ENCODE measurements at places on chromosomes 12 and 14.
A peak's percentile ranks its signal among the peaks of the same experiment; 100 is the strongest.

DNA sequence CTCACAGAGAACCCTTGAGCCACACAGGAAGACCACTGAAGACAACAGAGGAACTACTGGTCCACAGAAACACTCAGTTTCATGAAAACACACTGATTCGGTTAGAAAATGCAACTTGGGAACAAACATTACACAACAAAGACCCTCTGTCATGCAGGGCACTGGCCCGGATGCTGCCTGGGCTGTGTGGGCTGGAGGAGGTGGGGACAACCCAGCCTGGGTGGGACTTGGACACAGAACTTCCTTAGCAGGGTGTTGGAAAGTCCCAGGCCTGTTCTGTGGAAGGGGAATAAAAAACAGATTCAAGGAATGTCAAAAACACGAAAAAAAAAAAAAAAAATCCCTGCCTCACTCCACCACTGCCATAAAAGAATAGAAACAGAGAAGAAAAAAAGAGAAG is 181.0 kb downstream of the MON2 start:
- no peak for DNase-seq

GRCh38 chr14:59096303-59096702 is 92.2 kb upstream of the DAAM1 start:
- DNase-seq = no peak

DNA sequence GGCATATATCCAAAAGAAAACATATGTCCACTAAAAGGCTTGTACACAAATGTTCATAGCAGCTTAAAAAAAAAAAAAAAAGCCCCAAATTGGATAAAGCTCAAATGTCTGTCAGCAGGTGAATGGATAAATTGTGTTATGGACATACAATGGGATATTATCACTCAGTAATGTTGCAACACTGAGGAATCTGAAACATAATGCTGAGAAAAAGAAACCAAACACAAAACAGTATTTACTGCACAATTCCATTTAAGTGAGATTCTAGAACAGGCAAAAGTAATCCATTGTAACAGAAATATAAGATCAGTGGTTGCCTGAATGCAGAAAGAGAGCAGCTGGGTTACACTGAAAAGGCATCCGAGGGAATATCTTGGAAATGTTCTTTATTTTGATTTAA is 117.9 kb downstream of the SLC15A5 start:
- DNase-seq = no peak

DNA sequence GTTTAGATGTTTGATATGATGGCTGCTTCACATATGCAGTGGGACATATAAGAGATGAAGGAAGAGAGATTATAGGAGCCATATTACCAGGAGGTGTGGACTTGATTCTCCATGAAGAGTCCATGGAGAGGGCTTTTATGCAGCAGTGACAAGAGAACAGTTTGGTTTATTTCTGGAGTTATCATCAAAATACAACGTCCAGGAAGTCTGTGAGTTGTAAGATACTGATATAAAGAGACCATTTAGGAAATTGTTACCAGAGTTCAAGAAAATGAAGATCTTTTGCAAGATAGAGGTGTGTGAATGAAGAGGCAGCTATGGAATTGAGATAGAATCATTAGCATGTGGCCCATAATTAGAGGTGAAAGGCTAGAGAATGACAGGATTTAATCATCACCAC is 431.7 kb downstream of the NPAS3 start:
- DNase-seq = no peak

DNA sequence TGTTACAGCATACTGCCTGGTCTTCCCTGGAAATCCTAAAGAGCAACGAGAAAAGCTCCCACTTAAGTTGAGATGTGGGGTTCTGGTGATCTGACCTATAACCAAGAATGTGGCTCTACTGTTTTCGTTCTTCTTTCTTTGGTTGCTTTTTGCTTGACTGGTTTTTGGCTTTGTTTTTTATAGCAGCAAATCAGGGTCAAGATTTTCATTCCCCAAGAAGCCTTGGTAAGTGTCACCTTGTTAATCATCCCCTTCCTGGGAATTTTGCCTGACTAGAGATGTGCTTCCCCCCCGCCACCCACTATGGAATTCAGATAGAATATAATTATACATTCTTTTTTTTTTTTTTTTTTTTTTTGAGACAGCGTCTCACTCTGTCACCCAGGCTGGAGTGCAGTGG is 116.7 kb upstream of the FOXN3 start:
- DNase-seq = no peak

- DNase-seq = no peak
Measured at GRCh38 chr14:104593710-104594136, 10.8 kb downstream of the TMEM179 start.

- peak; percentile 10 for DNase-seq
Measured at GRCh38 chr14:93619176-93619793, 169.0 kb downstream of the PRIMA1 start.

DNA sequence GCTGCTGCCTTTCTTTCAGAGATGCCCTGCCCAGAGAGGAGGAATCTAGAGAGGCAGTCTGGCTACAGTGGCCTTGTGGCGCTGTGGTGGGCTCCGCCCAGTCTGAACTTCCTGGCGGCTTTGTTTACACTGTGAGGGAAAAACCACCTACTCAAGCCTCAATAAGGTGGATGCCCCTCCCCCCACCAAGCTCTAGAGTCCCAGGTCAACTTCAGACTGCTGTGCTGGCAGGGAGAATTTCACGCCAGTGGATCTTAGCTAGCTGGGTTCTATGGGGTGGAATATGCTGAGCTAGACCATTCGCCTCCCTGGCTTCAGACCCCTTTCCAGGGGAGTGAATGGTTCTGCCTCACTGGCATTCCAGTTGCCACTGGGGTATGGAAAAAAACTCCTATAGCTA is 25.6 kb downstream of the SPATA7 start:
- no peak for DNase-seq

- DNase-seq = no peak
Measured at GRCh38 chr12:28313631-28314030, 123.4 kb downstream of the CCDC91 start.

GRCh38 chr12:132478433-132478803 is 11.5 kb upstream of the FBRSL1 start:
- no peak for DNase-seq

- no peak for DNase-seq
Measured at GRCh38 chr12:58731096-58731495, 189.2 kb downstream of the LRIG3 start.

GRCh38 chr14:51592836-51593235 is 58.9 kb upstream of the FRMD6 start:
- no peak for DNase-seq

DNA sequence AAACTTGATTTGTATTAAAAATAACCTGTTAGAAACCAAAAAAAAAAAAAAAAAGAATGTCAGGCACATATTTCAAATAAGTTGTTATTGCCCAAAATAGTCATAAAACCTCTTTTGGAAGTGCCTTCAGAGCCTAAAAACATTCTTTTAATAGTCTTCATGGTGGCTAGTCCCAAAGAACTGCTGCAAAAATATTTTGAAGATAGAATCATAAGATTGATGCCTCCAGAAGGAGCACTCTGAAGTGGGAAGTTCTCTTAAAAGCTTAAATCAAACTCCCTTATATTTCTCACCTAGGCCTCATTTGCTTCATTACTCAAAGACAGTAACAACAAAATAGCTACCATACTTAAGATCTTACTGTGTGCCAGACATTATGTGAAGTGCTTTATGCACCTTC is 27.2 kb upstream of the NT5DC3 start:
- no peak for DNase-seq

DNA sequence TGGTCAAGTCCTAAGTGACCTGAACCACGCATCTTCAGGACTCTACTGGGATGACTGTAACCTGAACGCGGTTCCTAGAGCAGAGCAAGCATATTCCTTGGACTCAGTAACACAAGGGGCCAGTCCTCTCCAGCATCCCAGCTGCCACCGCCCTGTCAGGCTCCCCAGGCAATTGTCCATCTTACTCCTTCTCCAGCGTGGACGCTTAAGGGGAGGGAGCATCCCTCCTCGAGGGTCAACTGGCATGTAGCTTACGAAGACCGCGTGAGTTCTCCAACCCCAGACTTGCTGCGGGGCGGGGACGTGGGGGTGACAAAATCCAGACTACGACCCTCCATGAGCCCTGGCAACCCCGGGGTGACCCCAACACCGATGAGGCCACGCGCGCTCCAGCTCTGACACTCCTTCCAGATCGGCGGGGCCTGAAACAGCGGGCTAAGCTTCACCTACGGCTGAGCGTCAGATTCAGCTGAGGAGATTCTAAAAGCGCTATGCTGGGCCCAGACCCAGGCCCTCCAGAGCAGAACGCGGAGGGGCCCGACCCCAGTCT is 846 bp upstream of the MTHFD1 start:
- DNase-seq = no peak

DNA sequence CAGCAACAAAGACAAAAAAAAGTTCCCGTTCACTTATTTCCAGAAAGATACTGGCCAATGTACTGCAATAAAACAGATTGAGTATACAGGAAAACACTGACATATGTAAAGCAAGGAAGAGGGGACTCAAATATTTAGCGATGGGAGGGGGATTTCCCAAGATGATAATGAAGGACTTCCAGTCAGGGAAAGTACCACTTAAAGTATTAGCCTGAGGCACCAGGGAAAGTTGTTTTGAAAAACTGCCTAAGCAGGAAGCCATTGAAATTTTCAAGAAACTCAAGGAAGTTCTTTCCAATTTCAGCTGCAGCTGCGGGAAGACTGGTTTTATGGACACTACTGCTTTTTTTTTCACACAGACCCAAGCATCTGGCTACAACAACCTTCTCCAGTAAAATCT is 1007.4 kb upstream of the NOVA1 start:
- DNase-seq = no peak

DNA sequence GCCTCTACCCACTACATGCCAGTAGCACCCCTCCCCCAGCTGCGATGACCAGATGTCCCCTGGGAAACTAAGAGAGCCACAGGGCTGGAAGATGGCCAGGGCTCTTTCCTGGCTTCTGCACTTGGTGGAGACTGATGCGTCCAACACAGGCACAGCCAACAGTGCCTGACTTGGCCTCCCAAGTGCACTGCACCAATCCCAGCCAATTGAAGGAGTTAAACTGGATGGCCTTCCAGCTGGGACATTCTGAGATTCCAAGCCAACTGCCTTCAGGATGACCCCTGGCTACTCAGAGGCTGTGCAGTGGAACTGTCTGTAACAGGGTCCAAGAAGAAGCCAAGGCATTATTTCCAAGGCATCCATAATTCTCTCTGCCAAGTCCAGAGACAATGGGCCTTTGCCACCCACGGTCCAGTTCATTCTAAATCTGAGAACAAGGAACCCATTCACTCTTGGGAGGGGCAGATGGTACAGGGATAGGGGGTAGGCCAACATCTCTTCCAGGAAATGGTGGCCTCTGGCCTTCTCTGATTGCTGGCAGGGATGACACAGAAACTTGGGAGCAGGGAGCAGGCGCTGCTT is 35.2 kb downstream of the PRIMA1 start:
- DNase-seq = no peak

GRCh38 chr12:95637471-95638155 is 86.3 kb upstream of the USP44 start:
- no peak for DNase-seq

GRCh38 chr14:57420033-57420432 is 29.6 kb downstream of the NAA30 start:
- no peak for DNase-seq

DNA sequence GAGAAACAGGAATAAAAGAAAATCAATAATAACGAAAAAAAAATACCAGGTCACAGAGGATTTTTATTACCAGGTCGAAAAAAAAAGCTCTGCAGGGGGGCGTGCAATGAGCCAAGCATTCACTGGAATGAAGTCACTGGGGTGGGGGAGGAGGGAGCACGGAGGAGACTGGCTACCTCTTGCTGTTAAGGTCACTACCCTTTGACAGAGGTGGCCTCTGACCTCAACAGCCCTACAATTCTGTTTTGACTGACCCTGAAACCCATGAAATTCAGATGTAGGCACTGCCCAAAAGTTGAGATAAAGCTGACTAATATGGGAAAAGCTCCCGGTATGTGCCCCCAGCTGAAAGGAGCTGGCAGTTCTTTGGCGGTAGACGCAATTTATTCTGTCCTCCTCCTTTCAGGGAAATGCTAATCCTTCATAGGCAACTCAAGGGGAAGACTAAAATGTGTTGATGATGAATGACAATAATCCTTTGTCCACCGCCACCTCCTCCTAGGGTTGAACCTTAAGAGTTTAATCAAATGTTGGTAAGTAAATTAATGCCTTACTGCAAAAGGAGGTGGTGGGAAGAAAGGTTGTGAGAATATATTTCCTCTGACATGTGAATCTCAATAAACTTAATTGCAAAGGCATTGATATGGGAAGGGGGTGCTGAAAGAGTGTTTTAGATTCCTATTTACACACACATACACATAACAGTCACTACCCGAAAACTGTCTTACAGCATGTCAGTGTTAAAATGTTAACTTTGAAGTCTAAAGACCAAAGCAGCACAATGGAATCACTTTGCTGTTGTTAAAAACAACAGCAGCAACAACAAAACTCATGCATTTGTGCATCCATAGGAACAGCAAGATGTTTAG is 6.3 kb upstream of the RIC8B start:
- no peak for DNase-seq

- no peak for DNase-seq
Measured at GRCh38 chr12:91460469-91460868, 277.9 kb upstream of the DCN start.

GRCh38 chr14:100342195-100342594 is 19.1 kb downstream of the SLC25A47 start:
- DNase-seq = no peak

- DNase-seq = no peak
Measured at GRCh38 chr14:83568141-83568540, 1961.8 kb upstream of the FLRT2 start.

DNA sequence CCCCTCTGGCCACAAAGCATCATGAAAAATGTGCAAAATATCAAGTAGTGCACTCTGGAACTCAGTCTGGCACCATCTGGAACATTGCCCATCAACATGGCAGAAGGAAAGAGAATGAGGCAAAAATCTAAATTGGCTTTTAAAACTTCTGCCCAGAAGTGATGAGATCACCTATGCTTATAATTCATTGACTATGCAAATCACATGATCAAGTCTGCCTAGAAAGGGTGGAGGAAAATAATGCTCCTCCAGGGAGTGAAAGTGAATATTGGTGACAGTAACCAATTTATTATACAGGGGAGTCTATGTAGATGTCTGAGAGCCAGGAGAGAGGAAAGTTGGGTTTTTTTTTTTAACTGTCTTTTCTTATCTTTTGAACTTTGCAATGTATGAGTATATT is 73.3 kb upstream of the HIF1A start:
- DNase-seq = no peak

DNA sequence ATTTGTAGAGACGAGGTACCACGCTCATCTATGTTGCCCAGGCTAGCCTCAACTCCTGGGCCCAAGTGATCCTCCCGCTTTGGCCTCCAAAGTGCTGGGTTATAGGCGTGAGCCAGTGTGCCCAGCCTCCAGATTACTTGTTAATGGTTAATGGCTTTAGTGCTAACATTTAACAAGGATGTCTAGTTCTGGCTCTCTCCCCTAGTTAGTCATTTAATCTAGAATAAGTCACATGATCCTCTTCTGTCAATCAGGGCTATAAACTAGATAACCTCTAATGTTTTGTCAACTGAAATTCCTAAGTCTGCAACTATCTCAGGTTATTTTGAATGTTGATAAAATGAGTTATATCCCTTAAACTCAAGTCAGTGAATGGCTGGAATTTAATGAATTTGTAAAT is 15.7 kb downstream of the ACTR6 start:
- no peak for DNase-seq

- DNase-seq = no peak
Measured at GRCh38 chr12:32987512-32987911, 90.9 kb upstream of the PKP2 start.
